ENCODE measurements at places on chromosomes 6 and 20.

GRCh38 chr6:149384464-149384863, 15.6 kb upstream of the SUMO4 start:
- no peak for DNase-seq

DNA sequence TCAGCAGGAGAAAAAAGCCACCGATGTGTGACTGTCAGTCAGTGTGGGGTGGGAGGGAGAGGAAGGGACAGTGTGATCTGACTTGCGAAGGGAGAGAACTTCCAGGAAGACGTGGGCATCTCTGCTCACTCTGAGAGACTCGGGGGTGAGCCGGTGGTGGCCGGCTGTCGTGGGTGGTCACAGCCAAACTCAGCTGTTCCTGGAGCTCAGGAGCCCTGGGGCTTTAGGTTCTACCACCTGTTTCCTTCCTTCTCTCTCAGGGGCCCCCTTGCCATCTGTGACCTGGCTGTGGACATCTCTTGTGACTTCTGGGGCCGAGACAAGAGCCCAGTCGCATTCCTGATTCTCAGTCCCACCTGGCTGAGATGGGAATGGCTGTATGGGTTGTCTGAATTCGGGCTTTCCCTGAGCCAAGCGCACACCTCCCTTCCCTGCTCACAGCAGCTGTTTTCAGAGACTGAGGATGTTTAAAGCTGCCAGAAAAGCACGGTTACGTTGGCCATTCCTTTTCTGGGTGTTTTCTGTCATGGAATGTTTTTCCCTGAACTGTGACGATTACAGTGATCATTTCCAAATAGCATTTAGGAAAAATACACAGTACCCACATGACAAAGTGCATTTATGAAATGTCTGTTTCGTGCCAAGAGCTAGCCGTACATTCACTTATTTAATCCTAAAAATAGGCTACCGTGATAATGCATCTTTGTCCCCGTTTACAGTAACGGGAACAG, 36.5 kb downstream of the SYNJ2 start:
- no peak for DNase-seq

GRCh38 chr20:51461306-51461705, 81.2 kb downstream of the NFATC2 start:
- DNase-seq: no peak

- DNase-seq: no peak
Measured at GRCh38 chr20:31673435-31673834, 35.7 kb downstream of the COX4I2 start.

GRCh38 chr6:148118244-148118643, 224.4 kb upstream of the SASH1 start:
- DNase-seq: no peak

GRCh38 chr20:61256365-61256764, 4.3 kb downstream of the CDH4 start:
- no peak for DNase-seq

- DNase-seq: no peak
Measured at GRCh38 chr6:741410-742339, 48.7 kb upstream of the EXOC2 start.

Data from HuH-7 (cell line).